ENCODE measurements at places on chromosomes 3 and 15.

DNA sequence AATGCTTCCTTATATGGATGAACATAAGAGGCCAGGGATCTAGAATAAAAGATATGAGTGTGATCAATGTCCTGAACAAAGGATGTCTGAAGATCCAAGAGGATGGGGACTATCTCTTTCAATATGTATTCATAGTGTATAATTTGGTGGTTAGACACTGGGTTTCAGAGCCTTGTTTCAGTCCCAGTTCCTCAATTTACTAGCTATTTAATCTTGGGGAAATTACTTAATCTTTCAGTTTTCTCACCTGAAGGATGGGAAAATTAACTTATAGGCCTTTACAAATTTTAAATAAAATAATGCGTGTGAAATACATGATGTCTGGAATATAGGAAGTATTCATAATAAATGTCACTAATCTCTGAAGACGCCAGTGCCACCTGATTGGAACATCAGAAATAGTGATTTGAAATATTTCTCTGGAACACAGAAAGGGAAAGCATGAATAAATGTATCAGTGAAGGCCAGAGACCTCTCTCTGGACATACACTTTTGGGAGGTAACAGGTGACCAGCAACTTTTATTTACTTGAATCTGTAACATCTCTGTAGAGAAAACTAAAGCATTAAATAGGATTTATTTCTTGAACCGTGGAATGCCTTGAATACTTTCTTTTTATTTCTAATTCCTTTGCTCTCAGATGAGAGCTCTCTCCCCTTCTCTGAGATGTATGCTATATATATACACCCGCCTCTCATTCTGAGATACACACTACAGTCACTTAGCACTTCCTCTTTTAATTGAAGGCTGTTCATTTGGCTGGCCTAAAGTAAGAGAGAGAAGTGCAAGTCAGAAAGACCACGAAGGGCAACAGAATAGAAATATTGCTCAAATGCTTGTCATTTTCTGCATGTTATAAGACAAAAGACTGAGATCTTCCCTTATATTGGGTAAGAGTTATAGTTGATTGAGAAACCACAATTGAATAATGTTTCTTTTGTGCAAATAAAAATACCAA, 407.1 kb downstream of the LSAMP start:
- DNase-seq = no peak

- DNase-seq = no peak
Measured at GRCh38 chr3:58107597-58107996, 99.4 kb downstream of the FLNB start.

- DNase-seq = no peak
Measured at GRCh38 chr15:48427479-48427878, 96.2 kb downstream of the DUT start.

GRCh38 chr15:39502082-39502447, 78.8 kb upstream of the THBS1 start:
- no peak for DNase-seq

DNA sequence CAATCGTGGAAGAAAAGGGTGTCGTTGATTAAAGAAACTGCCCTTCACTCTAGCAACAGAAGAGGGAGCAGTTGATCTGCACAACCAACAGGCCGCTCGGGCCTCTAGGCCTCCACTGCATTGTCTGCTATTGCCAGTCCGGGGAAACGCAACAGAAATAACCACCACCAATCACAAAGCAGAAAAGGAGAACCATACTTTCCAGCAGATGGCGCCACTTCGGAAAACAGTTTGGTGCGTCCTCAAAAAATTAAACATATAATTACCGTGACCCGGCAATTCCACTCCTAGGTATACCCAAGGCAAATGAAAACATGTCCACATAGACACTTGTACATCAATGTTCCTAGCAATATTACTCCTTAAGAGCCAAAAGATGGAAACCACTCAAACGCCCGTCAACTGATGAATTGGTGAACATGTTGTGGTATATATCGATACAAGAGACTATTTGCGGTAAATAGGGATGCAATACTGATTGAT, 154.1 kb downstream of the TJP1 start:
- DNase-seq = no peak

GRCh38 chr3:49882166-49882565, 12.5 kb upstream of the CAMKV start:
- DNase-seq = no peak

- no peak for DNase-seq
Measured at GRCh38 chr15:48859426-48859825, 18.5 kb upstream of the EID1 start.

GRCh38 chr3:158976966-158977365, 175.1 kb downstream of the MFSD1 start:
- no peak for DNase-seq

GRCh38 chr3:146404436-146404835, 64.9 kb downstream of the PLSCR2 start:
- no peak for DNase-seq

DNA sequence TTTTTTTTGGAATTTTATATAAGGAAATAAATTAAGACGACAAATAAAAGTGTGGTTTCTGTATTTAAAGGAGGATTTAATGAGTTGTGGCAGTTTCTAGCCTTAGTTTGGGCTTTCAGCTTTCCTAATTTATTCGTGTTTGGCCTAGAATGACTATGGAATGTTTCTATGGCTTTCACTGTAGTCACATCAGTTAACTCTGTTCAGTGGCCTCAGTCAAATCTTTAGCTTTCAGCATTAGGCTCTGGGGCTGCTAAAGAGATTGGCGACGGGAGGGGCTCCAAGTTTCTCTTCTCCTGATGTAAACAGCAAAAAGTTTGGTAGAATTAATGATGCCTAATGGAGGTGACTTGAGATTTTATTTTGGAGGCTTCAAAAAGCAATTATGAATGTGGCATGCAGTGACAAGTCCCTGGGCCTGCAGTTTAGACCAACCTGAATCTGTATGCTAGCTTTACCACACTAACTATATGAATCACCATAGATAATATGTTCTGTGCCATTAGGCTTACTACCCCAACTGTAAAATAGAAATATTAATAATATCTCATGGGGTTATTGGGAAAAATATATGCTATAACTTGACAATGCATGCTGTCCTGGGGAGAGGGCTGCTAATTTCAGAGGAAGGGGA, 47.1 kb upstream of the ADGRG7 start:
- DNase-seq = no peak

DNA sequence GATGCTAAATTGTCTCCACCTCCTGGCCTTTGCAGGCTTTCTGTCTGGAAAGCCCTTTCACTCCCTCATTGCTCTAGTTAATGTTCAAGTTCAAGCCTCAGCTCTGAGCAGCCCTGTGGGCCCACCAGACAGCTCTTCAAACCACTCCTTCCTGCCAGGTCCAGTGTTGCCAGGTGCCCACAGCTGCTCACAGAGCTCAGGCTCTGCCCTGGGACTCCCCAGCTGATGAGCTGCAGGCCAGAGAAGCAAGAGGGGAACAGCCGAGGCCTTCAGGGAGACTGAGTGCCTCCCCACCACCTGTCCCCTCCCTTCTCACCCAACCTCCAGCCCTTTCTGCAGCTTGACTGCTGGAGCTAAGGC, 1.3 kb upstream of the ZBTB47 start:
- no peak for DNase-seq

GRCh38 chr3:189529468-189529867, 101.7 kb upstream of the TP63 start:
- DNase-seq = no peak

DNA sequence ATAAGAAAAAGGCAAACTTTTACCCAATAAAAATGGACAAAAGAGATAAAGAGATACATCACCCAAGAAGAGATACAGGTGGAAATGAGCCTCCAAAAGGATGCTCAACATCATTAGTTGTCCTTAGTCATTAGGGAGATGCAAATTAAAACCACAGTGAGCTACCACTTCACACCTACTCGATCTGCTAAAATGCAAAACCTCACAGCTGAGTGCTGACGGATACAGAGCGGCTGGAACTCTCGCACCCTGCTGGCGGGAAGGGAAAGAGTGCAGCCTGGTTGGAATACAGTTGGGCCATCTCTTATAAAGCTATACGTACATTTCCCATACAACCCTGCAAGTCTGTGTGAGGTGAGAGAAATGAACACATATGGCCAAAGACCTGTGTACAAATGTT, 78.5 kb upstream of the PRR20G start:
- DNase-seq = no peak

- DNase-seq = no peak
Measured at GRCh38 chr3:10723991-10724390, 92.0 kb upstream of the SLC6A11 start.

DNA sequence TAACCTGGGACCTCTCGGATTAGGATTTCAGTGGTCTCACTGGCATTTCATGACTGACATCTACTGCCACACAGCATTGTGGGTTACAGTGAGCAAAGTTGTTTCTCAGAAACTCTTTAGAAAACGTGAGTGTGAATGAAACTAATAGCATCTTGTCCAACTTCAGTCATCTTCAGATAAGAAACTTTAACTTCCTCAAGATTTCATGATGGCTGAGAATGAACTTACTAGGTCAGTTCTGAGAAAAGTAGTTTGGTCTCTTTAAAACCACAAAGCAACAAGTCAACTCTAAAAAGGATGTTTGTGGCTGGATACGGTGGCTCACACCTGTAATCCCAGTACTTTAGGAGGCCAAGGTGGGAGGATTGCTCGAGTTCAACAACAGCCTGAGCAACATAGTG, 14.2 kb upstream of the HOMER2 start:
- no peak for DNase-seq

GRCh38 chr3:112647122-112647521, 6.2 kb upstream of the CCDC80 start:
- no peak for DNase-seq

DNA sequence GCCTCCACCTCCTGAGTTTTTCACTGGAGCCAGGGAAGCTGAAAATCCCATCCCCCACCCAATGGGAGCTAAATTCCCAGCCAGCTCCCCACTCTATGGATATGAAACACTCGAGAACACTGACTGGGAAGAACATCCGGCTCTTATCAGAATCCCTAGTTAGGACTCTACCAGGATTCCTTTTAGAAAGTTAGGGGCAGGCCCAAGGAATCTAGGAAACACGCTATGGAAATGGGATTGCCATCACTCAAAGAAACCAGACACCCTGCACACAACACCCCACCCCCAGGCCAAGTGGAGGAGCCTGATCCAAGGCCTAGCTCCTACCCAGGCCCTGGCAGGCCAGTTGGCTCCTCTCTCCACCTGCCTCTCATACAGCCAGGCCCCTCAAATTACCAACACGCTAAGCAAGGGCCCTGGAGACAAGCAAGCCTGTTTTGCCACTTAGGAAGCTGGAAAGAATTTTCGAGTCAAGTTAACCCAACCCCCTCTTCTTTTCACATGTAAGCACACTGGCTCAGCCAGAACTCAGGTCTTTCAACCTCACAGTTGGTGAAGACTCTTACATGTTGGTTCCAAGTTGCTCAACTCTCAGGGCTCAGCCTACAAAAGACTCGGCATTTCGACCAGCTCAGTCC, 75.5 kb downstream of the RBPMS2 start:
- no peak for DNase-seq

DNA sequence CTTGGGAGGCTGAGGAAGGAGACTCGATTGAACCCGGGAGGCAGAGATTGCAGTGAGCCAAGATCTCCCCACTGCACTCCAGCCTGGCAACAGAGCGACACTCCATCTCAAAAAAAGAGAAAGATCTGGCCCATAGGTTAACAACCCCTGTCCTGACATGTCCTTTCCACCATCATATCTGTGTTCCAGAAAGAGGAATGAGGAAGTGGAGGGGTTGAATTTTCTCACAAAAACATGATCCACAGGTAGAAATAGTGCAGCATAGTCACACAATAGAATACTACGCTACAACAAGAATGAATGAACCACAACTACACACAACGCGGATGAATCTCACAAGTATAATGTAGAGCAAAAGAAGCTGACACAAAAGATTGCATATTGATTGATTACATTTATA, 4.7 kb upstream of the SLC51B start:
- DNase-seq = no peak

DNA sequence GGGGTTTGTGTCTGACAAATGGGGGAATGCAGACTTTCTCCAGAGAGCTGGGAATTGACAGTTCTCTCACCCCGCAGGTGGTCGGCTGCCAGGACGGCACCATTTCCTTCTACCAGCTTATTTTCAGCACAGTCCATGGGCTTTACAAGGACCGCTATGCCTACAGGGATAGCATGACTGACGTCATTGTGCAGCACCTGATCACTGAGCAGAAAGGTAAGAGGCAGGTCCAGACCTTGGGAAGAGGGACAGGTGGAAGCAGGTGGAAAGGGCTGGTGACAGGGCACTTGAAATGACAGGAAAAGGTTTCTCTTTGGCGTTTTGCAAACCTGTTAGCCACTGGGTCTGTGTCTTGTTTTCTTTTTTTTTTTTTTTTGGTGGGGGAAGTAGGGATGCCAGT, 36.6 kb downstream of the IFT122 start:
- no peak for DNase-seq

DNA sequence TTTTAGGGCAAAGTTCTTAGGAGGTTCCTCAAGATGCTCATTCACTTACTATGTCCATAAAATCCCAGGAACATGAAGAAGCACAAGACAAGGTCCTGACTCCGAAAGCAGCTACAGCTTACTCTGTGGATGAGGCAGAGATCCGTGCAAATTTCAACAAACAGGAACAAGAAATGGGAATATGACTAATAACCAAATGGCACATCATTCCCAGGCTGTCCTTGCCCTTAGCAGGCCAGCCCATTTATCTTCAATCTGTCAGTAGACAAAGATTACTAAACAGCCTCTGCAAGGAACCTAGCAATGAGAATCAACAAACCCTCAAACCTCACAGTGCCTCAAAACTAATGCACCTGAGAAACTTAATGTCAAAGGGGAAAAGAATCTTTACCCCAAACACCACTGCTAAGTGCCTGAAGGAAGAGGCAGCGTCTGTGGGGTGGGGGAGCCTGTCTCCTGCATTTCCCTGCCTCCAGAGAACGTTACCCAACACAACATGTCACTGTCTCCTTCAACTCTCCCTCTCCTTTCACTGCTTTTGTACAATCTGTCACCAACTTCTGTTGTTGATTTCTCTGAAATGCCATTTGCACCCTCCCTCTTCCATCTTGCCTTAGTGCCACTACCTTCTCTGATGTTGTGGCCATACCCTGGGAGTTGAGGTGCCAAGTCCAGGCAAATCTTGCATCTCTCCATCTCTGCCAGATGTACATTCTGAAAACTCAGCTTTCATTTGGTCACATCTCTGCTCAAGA, 4.8 kb downstream of the TNFAIP8L3 start:
- no peak for DNase-seq

DNA sequence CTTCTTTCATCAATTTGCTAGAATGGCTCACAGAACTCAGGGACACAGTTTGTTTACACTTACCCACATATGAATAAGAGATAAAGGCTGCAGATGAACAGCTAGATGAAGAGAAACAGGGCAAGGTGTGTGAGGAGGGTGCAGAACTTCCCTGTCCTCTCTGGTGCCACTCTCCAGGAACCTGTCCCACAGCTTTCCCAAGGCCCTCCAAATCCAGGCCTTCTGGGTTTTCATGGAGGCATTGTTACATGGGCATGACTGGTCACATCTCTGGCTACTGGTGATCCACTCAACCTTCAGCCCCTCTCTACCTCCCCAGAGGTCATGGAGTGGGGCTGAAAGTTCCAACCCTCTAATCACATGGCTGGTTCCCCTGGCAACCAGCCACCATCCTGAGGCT, 73.6 kb downstream of the ITGB5 start:
- no peak for DNase-seq

GRCh38 chr3:53226142-53226840, 29.5 kb downstream of the TKT start:
- DNase-seq = no peak

Measured in stimulated activated CD8-positive, alpha-beta memory T cell treated with anti-CD3 and anti-CD28 coated beads, Interleukin-7, amount 100 ng/mL, for 1 hour (primary cell).